ENCODE measurements at places on chromosomes 5 and 9.

- DNase-seq: no peak
Measured at GRCh38 chr9:120683150-120683549, 31.1 kb downstream of the MEGF9 start.

- DNase-seq: no peak
Measured at GRCh38 chr5:60356745-60357144, 343.2 kb downstream of the DEPDC1B start.

DNA sequence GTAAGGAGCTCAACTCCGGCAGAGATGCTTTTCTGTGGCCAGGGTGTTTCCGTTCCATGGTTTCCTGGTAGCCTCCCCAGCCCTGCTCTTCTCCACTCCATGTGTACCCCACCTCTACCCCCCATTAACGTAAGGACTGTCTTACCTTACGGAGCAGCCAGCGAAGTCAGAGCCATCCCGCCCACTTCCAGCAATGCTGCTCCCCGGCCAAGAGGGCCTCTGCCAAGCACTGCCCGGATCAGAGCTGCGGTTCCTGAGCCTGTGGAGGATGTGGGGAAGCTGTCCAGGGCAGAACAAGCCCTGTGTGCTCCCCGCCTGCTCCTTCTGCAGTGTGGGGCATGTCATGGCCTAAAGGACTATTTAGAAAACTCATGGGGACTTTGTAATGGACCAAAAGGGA lies 261.2 kb downstream of the GADD45G start:
- no peak for DNase-seq

DNA sequence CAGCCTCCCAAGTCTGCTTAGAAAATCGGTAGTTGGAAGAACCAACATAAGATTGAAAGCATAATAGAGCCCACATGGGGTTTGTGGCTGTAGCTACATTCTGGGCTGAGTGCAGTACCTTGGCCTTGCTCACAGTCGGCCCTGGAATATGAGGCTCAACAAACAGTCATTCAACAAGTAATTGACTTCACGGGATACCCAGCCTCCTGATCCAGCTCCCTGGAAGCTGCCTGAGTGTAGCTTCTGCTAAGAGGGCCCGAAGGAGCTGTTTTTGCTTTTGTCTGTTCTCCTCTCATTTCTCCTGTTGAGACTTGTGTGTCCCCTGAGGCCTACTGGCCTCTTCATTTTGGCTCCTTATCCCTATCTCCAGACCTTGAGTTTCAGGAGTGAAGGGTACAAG lies 170.7 kb downstream of the HSPA4 start:
- DNase-seq: no peak

DNA sequence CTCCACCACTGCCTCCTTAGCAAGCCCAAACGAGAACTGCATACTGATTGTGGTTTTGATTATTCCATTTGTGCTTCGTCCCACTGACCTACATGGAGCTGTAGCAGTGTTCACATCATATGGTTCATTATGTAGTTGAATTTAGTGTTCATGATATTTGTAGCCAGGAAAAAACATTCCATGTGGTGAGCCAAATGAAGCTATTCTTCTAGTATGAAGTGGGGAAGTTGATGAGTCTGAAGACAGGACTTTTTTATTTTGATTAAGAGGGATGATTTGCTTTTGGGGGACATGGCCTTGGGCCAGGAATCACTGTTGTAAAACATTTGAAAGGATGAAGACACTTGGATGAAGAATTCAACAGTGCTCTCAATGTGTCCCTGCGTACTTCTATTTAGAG lies 192.9 kb upstream of the SLC27A6 start:
- no peak for DNase-seq

- DNase-seq: no peak
Measured at GRCh38 chr5:119360905-119361593, 5.2 kb downstream of the TNFAIP8 start.

- no peak for DNase-seq
Measured at GRCh38 chr5:65481171-65481581, 544 bp downstream of the ADAMTS6 start.

GRCh38 chr5:106454651-106455415 lies 1215.9 kb downstream of the EFNA5 start:
- no peak for DNase-seq

DNA sequence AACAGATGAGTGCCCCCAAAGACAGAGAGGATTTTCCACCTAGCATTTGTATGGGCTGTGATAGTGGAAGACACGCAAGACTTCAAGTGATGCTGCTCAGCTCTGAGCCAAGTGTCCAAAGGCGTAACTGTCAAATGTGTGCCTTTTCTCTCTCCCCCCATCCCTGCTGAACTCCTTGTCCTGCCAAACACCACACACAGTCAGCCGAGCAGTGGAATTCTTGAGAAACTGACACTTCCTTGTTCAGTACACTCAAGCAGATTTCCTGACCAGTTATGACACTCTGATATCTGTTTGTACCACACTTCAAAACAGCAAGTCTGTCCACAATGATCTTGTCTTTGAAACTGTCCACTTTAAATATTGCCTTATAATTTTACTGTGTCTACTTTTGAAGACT lies 166.4 kb downstream of the PIK3R1 start:
- no peak for DNase-seq

GRCh38 chr5:41863871-41864486 lies 6.2 kb downstream of the OXCT1 start:
- DNase-seq: no peak

- DNase-seq: no peak
Measured at GRCh38 chr9:113788616-113789330, 87.3 kb upstream of the ZNF618 start.

DNA sequence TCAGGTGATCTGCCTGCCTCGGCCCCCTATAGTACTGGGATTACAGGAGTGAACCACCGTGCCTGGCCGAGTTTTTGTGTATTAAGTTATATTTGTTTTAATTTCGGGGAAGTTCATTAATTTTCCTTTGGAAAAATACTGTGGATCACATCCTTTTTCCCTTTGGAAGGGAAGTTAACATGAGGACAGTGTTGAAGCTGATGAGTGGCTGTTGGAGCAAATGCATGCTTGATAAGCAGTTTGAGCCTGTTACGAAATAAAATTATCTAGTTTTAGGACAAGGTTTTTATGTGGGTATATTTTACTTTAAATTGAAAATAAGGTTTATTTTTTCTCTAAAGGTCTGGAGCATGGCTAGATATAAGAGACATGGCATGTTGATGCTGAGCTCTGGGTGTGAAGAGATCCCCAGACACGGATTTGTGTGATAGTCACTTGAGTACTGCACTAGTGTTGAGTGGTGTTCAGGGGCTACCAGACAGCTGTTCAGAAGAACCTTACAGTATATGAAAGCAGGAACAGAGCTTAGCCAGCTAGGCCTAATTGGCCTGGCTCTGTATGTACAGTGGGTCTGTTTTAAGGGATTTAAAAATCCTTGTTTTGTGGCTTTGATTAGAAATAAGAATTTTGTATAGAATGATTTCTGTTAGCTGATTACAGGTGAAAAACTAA lies 17.4 kb downstream of the LMNB1 start:
- DNase-seq: no peak

DNA sequence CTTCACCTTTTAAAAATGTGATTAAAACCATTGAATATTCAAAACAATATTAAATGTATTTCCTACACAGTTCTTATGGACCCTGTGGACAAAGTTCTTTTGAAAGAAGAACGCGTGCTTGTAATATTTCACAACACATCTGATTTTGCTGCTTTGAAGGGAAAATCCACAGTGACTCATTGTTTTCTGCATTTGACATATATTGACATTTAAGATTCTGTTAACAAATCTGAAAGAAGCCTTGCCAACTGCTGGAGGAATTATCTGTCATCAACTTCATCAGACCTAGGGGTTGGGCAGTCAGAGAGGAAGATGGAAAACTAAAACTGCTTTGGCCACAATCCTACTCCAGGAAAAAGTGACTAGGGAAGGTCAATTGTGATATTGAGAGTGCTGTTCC lies 56.9 kb upstream of the RASEF start:
- DNase-seq: no peak

DNA sequence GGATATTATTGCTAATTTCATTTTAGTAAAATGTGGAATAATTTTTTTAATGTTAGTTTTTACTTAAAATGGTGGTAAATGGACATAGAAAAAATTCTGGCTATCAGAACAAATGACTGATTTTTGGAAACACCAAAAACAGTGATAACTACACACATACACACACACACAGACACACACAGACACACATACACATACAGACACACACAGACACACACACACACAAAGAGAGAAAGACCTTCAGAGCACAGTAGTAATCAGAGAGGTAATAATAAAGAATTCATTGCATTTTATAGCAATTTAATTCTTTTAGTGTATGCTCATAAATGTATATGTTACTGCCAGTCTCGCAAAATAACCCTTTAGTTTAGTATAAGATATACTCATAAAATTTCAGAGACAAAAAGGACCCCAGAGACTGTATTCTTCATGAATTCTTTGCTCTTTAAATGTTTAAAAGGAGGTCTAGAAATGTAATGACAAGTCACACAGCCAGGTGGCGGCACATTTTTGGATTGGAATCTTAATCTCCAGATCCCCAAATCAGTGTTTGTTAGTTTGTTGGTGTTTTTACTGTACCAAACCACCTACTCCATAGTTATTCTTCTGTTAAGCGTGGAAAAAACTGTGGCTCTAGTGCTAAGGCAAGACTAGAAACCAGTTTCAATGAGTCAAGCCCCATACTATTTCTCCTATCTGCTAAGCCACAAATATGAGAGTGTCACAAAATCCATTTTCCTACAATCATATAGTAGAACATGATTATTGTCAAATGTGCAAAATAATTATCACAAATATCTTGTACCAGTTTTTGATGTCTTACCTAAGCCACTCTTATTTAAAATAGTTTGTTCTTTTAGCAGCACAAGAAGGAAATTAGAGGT lies 109.9 kb downstream of the EDIL3 start:
- no peak for DNase-seq

- no peak for DNase-seq
Measured at GRCh38 chr5:115377468-115378217, 81.2 kb upstream of the CCDC112 start.

- DNase-seq: no peak
Measured at GRCh38 chr9:89475891-89476440, 21.9 kb downstream of the SEMA4D start.

- DNase-seq: no peak
Measured at GRCh38 chr5:36741128-36741527, 134.7 kb downstream of the SLC1A3 start.

GRCh38 chr5:11760934-11761603 lies 143.2 kb downstream of the CTNND2 start:
- no peak for DNase-seq

GRCh38 chr9:121013911-121014310 lies 36.2 kb downstream of the C5 start:
- no peak for DNase-seq

DNA sequence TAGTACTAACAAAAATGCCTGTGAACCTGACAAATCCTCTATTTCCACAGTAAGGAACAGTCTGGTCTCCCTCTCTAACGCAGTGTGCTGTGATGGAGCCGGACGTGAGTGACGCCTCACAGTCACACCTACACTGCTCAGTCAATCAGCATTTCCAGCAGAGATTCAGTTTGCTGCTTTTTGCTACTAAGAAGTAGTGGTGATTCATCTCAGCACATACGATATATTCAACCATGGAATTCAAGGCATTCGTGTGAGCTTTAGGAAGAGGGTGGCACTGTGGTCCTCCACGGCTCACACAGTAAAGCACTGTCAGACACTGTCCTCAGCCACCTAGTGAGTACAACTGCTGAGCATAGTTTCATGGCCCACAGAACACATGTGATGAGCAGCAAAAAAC lies 70.9 kb downstream of the SETX start:
- no peak for DNase-seq

- DNase-seq: no peak
Measured at GRCh38 chr9:36548454-36548853, 24.2 kb upstream of the MELK start.

DNA sequence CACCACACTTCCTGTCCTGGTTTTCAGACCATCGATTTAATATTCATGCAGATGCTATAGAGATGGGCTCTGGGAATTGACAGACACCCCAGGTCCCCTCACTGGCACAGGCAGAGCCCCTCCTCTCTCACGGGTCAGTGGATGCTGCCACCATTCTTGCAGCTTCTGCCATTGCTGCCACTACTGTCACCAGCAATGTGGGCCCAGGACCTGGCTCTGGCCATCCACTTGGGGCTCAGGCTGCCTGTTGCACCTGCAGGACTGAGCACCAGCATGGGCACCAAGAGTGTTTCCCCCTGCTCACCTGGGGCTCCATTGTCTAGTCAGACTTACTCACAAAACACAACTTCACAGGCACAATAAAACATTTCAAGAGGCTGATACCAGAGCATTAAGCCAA lies 479.0 kb upstream of the ZNF608 start:
- DNase-seq: no peak

- no peak for DNase-seq
Measured at GRCh38 chr5:18159331-18159730, 525.1 kb downstream of the TAF11L14 start.
